ENCODE measurements at places on chromosomes 4 and X.

- no peak for DNase-seq
Observed at GRCh38 chrX:23779025-23779424, 3.9 kb upstream of the SAT1 start.

DNA sequence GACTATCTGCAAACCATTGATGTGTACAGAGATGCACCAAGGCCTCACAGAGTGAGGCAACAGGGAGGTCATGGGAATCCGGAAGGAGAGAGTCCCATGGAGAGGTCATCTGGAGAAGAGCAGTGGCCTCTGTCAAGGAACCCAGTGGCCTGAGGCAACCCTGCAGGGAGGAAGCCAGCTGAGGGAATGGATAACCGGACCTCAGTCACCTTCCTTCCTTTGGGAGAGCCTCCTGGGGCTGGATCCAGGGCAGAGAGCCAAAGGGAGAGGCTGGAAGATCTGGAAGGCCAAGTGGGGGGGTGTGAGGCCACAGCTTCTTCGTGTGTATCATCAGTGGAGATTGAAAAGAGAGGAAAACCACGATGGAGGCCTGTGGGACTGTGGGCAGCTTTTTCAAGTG lies 24.3 kb upstream of the CD38 start:
- DNase-seq: no peak

- no peak for DNase-seq
Observed at GRCh38 chr4:153448003-153448731, 18.0 kb upstream of the TMEM131L start.

DNA sequence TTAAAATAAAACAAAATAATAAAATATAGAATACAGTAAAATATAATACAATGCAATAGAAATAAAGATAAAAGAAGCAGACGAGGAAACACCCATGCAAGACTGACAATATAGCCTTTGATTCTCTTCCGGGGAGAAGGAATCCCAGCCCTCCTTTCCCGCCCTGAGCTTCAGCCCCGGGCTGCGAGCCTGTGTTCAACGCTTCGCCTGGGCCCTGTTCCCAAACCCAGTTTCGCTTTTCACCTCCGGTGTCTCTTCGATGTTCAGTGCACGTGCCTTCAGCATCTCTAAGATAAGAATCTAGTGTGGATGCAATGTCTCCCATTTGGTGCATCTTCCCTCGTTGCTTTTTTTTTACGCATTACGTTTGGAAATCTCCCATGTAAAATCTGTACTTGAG lies 38.4 kb upstream of the ARSD start:
- DNase-seq: no peak

DNA sequence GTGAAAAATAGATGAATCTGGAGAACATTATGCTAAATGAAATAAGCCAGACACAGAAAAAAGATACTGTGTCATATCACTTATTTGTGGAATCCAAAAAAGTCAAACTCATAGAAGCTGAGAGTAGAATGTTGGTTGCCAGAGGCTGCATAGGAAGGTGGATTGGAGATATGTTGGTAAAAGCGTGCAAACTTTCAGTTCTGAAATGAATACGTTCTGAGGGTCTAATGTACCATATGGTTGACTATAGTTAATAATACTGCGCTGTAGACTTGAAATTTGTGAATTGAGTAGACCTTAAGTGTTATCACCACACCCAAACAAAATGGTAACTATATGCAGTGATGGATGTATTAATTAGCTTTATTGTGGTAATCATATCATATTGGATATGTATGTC lies 45.0 kb upstream of the UPRT start:
- DNase-seq: no peak

DNA sequence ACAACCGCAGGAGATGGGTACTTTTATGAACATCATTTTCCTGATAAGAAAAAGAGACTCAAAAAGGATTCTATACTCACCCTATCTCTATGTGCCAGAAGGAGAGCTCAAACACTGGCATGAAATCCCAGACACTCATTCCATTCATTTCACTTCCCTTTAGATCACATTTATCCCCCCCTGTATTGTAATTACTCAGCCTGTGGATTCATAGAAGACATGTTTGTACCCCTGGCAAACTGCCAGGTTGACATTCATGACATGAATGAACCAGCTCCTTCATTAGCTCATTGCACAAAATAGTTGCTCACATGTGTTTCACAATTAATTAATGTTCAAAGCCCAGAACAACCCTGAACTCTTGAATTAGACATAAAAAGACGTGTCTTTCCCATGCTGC lies 4.9 kb downstream of the SMR3A start:
- no peak for DNase-seq

- DNase-seq: peak; percentile 69
Observed at GRCh38 chrX:153507484-153508178, 9.8 kb upstream of the ATP2B3 start.

GRCh38 chr4:102608190-102608589 lies 107.0 kb downstream of the NFKB1 start:
- no peak for DNase-seq

GRCh38 chr4:153527690-153528089 lies 61.5 kb downstream of the TMEM131L start:
- DNase-seq: no peak

All from stimulated activated CD8-positive, alpha-beta memory T cell treated with anti-CD3 and anti-CD28 coated beads, Interleukin-15, amount 100 ng/mL, for 24 hours (primary cell).